Gastrocnemius medialis (tissue), 4 donors: ENCODE measurements at places on chromosomes 12 and 14. TPM values are rescaled to one million over a fixed set of nuclear protein-coding genes. Genes with fewer than 3 reads are reported as not detected.

FAIM2 gene
- total RNA-seq: not detected

KITLG gene
- 4.1 TPM for total RNA-seq

KLHL33 gene
- total RNA-seq: 2.4 TPM

VPS33A gene
- 16.1 TPM for total RNA-seq

TMPRSS12 gene
- not detected for total RNA-seq

KRT82 gene
- not detected for total RNA-seq

RTRAF gene
- 88.3 TPM for total RNA-seq

BEGAIN gene
- 0.25 TPM for total RNA-seq

MAP1LC3B2 gene
- 1.7 TPM for total RNA-seq

TAS2R7 gene
- not detected for total RNA-seq

ZNF384 gene
- total RNA-seq: 35.3 TPM

AMN gene
- not detected for total RNA-seq
